NCI-H1436 treated with DMSO at 0.1 percent for 48 hours (cell line): ENCODE measurements at places on chromosomes 4 and X.
A peak's percentile ranks its signal among the peaks of the same experiment; 100 is the strongest.

DNA sequence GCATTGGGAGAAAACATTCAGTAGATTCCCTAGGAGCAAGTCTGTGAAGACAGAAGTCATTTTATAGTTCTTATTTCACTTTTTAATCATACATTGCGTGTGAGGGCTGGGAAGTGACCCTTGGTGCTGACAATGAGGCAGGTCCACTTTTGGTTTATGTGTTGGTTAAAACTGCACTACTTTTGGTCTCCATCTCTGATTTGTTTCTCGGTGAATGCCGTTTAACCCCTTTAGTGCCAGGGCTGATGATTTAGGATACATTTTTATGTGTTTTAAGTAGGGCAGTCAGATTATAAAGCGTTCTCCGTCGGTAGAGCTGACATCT is 110.4 kb downstream of the AFF1 start:
- no peak for DNase-seq

DNA sequence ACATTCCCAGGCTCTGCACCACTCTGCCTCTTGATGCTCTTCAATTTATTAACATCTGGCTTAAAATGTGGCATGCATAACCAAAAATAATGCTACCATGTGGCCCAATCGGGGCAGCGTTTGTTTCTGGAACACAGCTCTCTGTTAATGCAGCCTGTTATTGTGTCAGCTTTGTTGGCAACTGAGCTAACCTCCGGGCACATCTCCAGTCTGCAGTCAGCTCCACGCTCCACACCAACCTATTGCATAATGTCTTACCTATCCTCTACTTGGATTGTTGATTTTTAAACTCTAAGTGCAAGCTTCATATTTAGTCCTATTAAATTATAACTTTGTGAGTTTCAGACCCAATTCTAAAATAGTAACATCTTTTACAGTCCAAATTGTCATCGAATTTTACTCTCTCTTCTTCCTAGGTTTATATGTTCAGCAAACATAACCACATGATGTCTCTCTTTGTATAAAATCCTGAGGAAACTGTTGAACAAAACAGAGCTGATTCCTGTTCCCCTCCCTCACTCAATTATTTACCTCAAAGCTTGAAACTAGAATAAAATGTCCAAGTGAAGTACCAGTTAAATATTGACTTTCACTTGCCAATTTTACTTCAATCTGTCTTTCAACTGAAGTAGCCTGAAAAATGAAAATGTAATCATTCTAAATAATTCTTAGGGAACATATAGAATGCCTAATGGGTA is 92.2 kb upstream of the RAPGEF2 start:
- peak; percentile 39 for DNase-seq

- no peak for DNase-seq
Measured at GRCh38 chrX:19912-20571, 261.1 kb upstream of the PLCXD1 start.

DNA sequence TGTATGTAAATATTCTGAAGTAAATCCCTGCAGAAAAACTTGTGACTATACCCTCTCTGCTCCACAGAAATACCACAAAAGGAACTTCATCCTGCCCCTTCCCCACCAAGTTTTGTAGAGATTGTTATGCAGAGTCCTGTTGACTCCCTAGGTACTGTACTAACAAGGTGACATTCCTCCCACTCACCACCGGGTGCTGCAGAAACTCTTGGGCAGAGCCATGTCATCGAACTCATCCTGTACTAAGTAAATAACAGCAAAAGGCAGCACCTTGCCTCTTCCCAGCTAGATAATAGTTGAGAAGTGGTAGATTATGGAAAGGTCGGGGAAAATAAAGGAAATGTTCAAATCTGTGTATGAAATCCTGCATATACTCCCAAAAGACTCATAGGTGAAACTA is 233.3 kb downstream of the STPG2 start:
- no peak for DNase-seq
